ENCODE measurements at places on chromosomes 12 and 14. TPM values are rescaled to one million over a fixed set of nuclear protein-coding genes. Genes with fewer than 3 reads are reported as not detected.

GALNT9 gene
- total RNA-seq, result 0.33 TPM

RIN3 gene
- 2.7 TPM for total RNA-seq

STAC3 gene
- 0.07 TPM for total RNA-seq

KANSL2 gene
- total RNA-seq, result 61.3 TPM

TMEM116 gene
- total RNA-seq, result 1.7 TPM
